Activated CD4-positive, alpha-beta T cell treated with anti-CD3 and anti-CD28 coated beads, Interleukin-2, amount 10 ng/mL, durations not matched to agents 24 days and 14 days (primary cell): ENCODE measurements at places on chromosomes 13 and 19. TPM values are rescaled to one million over a fixed set of nuclear protein-coding genes. Genes with fewer than 3 reads are reported as not detected.
A peak's percentile ranks its signal among the peaks of the same experiment; 100 is the strongest.

Gene VMAC
- total RNA-seq, result 2.7 and 3.2 TPM in 2 replicates

DNA sequence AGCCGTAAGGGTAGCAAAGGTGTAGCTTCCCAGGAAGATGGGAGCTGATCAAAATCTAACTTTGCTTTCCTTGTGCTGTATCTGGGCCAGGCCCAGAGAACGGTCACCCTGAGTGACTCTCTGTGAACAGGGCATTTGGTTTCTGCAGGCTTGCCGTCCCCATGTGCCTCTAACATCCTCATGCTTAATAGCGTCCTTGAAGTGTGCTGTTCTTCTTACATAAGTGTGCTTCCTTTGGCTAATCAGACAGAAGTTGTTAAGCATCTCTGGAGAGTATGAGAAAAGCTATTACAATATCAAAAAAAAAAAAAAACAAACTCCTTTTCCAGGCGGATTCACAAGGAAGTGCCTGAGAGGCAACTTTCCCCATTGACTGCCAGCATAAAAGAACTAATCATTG lies 503.7 kb downstream of the DIAPH3 start:
- no peaks in the 10 kb centered on the region for H3K27me3 ChIP-seq
- no peak for DNase-seq
- H3K4me3 ChIP-seq, result no peak overlapping the region
- H3K27ac ChIP-seq, result no peak overlapping the region
- H3K36me3 ChIP-seq, result no peaks in the 10 kb centered on the region

Gene RNF17
- not detected in 2 replicates for total RNA-seq

GRCh38 chr19:17415121-17415520 lies 4.7 kb upstream of the MVB12A start:
- peaks cover 39% of the 10 kb centered on the region for H3K36me3 ChIP-seq
- DNase-seq, result no peak
- H3K27ac ChIP-seq, result no peak overlapping the region
- no peak overlapping the region for H3K4me3 ChIP-seq
- no peaks in the 10 kb centered on the region for H3K27me3 ChIP-seq

- no peak for DNase-seq
- no peaks in the 10 kb centered on the region for H3K4me1 ChIP-seq
- no peak overlapping the region for H3K4me3 ChIP-seq
- no peaks in the 10 kb centered on the region for H3K36me3 ChIP-seq
Measured at GRCh38 chr13:35856721-35857364, 274.3 kb downstream of the DCLK1 start.

DNA sequence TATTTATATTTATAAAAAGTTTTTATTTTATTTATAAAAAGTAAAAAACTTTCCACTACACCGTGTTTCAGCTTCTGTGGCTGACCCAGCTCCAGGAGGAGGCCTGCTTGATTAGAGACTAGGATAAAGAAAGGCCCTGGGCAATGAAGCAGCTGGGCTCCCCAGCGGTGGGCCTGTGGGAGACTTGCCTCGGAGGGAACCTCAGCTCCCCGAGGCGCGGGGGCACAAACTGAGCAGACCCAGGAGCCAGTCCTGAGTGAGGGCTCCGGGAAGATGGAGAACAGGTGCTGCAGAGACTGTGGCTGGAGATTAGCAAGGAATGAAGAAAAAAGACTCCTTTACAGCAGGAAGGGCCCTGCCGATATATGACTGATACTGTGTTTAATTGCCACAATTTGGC lies 63.8 kb upstream of the GJB6 start:
- H3K27me3 ChIP-seq, result peaks cover 18% of the 10 kb centered on the region
- no peak overlapping the region for H3K4me3 ChIP-seq
- H3K27ac ChIP-seq, result no peak overlapping the region
- DNase-seq, result no peak
- no peaks in the 10 kb centered on the region for H3K4me1 ChIP-seq
- H3K36me3 ChIP-seq, result no peaks in the 10 kb centered on the region

- H3K36me3 ChIP-seq, result peaks cover 29% of the 10 kb centered on the region
- H3K4me3 ChIP-seq, result peak overlapping the region; percentile 91
- peaks cover 44% of the 10 kb centered on the region for H3K27me3 ChIP-seq
Measured at GRCh38 chr19:6588508-6589345, 2.2 kb downstream of the CD70 start.

- H3K4me3 ChIP-seq, result no peak overlapping the region
- H3K27ac ChIP-seq, result no peak overlapping the region
- peaks cover 76% of the 10 kb centered on the region for H3K27me3 ChIP-seq
- H3K4me1 ChIP-seq, result peaks cover 16% of the 10 kb centered on the region
- DNase-seq, result no peak
Measured at GRCh38 chr13:110424569-110425443, 117.7 kb downstream of the COL4A2 start.

DNA sequence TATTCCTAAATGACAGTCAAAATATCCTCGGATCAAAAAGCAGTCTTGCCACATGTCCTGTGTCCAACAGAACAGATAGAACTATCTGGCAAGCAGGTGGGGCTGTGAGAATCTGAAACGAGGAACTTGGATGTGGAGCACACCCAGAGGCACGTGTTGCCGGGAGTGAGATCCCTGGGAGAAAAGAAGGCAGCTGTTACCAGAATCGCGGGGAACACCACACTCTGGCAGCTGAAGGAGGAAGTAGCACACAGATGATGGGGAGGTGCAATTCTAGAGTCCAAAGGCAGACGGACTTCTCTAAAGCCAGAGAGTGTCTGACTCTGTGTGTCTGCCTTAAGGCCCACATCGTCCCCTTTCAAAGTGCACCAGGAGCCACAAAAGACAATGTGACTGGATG lies 22.3 kb downstream of the SLC7A1 start:
- H3K27ac ChIP-seq, result peak overlapping the region; percentile 52
- H3K27me3 ChIP-seq, result no peaks in the 10 kb centered on the region
- H3K4me3 ChIP-seq, result no peak overlapping the region
- DNase-seq, result no peak
- H3K4me1 ChIP-seq, result peaks cover 34% of the 10 kb centered on the region

DNA sequence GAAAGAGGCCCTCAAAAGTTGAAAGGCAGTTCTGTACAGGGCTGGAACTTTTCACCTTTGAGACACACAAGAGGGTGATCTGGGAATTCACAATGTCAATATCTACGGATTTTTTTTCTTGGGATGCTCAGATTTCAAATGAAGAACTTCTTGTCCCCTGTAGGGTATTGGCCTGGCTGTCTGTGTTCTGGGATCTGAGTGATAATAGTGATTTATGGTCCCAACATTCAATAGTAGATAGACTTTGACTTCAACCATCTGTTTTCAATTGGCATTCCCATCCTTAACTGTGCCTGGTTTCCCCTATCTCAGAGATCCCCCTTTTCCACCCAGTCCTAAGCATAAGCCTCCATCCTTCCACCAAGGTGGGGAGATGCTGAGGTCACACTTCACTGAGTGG lies 274.1 kb downstream of the COG6 start:
- no peak overlapping the region for H3K4me3 ChIP-seq
- no peaks in the 10 kb centered on the region for H3K27me3 ChIP-seq
- H3K27ac ChIP-seq, result no peak overlapping the region
- H3K36me3 ChIP-seq, result peaks cover 6% of the 10 kb centered on the region

- H3K4me1 ChIP-seq, result no peaks in the 10 kb centered on the region
- no peak overlapping the region for H3K27ac ChIP-seq
- no peak overlapping the region for H3K4me3 ChIP-seq
- no peaks in the 10 kb centered on the region for H3K27me3 ChIP-seq
- H3K36me3 ChIP-seq, result no peaks in the 10 kb centered on the region
Measured at GRCh38 chr19:3830621-3831589, 37.9 kb downstream of the ZFR2 start.

Gene ZIK1
- 2.8 and 4.1 TPM in 2 replicates for total RNA-seq

Gene KIRREL2
- total RNA-seq, result 1.8 and 2.1 TPM in 2 replicates

DNA sequence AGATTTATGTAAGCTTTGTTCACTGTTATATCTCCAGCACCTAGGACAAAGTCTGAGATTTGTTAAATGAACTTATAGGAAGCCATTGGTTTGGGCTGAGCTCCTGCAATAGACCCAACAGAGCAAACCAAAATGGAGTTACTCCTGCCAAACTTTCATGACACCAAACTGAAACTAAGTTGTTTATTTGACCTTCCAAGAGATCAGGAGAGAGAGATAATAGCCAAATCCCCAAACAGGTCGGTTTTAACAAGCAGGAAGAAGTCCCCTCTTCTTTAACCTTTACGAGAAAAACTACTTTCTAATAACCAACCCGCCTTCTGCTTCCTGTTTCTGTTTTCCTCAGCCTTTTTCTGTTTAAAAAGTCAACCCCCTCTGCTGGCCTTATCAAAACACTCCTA lies 54.9 kb upstream of the ATP12A start:
- DNase-seq, result peak; percentile 59
- H3K27me3 ChIP-seq, result no peaks in the 10 kb centered on the region
- peaks cover 28% of the 10 kb centered on the region for H3K4me1 ChIP-seq
- peak overlapping the region; percentile 4 for H3K4me3 ChIP-seq
- peak overlapping the region; percentile 89 for H3K27ac ChIP-seq

Gene SCN1B
- total RNA-seq, result 0.78 and 0.96 TPM in 2 replicates

DNA sequence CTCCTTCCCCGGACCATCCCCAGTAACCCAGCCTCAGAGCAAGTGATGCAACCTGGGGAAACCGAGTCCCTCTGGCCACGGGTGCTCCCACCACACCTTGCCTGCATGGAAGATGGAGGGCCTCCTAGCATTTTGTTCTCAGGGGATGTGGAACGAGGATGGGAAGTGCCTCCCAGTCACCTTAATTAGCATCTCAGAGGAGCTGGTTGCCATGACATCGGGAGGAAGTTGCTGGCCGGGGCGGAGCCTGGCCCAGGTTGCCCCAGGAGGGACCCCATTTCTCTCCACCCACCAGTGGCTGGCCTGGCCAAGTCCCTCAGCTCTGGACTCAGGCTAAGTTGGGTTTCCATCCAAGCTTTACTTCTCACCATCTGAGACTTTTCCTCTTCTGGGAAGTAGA lies 24.1 kb upstream of the PTPRS start:
- no peaks in the 10 kb centered on the region for H3K27me3 ChIP-seq
- DNase-seq, result no peak
- no peak overlapping the region for H3K27ac ChIP-seq
- H3K4me1 ChIP-seq, result no peaks in the 10 kb centered on the region

- H3K27me3 ChIP-seq, result peaks cover 2% of the 10 kb centered on the region
- H3K36me3 ChIP-seq, result no peaks in the 10 kb centered on the region
- no peak for DNase-seq
Measured at GRCh38 chr19:55526216-55527196, 10.4 kb downstream of the SBK2 start.

DNA sequence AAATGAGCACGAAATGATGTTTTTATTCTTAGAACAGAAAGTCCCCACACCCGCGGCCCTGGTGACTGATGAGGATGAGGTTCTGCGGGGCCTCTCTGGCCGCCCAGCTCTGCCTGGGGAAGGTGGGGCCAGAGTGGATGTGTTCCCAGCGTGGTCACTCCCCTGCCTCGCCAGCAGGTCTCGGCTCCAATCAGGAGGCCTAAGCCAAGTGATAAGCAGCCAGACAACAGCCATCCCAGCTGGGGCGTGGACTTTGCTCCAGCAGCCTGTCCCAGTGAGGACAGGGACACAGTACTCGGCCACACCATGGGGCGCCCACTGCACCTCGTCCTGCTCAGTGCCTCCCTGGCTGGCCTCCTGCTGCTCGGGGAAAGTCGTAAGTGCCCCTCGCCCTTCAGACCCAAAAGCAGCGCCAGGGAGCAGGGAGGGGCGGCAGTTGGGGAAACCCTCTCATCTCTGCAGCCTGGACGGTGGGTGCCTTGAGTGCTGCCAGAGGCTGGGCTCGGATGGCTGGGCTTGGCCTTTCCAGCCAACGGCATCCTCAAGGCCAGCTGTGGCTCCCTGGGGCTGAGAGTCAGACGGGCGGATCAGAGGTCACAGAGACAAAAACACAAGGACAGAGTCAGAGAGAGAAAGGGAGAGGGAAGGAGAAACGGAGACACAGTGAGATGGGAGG lies at the start of gene F10:
TSS of gene F10 (plus strand) at position 250 of the 676 bp plus-strand sequence. CDS start at position 307, 57 bp downstream.
- no peak within 1 kb of the TSS for H3K27ac ChIP-seq
- H3K36me3 ChIP-seq, result no peaks in the 10 kb centered on the region
- DNase-seq, result no peak
- H3K4me3 ChIP-seq, result no peak within 1 kb of the TSS
- H3K4me1 ChIP-seq, result no peaks in the 10 kb centered on the region
